ENCODE measurements at places on chromosomes 1 and 21. TPM values are rescaled to one million over a fixed set of nuclear protein-coding genes. Genes with fewer than 3 reads are reported as not detected.

Gene S100A10
- 213 TPM for total RNA-seq

Gene ACTL8
- not detected for total RNA-seq

Gene INSRR
- not detected for total RNA-seq

Gene AADACL4
- not detected for total RNA-seq

Gene CLDN17
- total RNA-seq, result not detected

Gene PDE4B
- total RNA-seq, result 35.1 TPM

Gene FLG
- not detected for total RNA-seq

Gene TEX38
- not detected for total RNA-seq

Gene ABCA4
- total RNA-seq, result 2.6 TPM

Gene NPL
- 3.9 TPM for total RNA-seq

Gene GORAB
- total RNA-seq, result 5.7 TPM

Gene PDPN
- 155 TPM for total RNA-seq

Gene ILDR2
- not detected for total RNA-seq

Gene CFAP74
- total RNA-seq, result not detected

Gene ZNF683
- not detected for total RNA-seq

Gene IL12RB2
- 0.19 TPM for total RNA-seq

Gene SPRR5
- not detected for total RNA-seq

Gene SYT14
- 0.32 TPM for total RNA-seq

Measured in bladder microvascular endothelial cell (primary cell).